ENCODE measurements at places on chromosomes 12 and 14. TPM values are rescaled to one million over a fixed set of nuclear protein-coding genes. Genes with fewer than 3 reads are reported as not detected.

NUAK1 gene
- total RNA-seq: 10.7 TPM

GRCh38 chr12:4762773-4763172, 42.6 kb downstream of the GALNT8 start:
- no peak for DNase-seq

DNA sequence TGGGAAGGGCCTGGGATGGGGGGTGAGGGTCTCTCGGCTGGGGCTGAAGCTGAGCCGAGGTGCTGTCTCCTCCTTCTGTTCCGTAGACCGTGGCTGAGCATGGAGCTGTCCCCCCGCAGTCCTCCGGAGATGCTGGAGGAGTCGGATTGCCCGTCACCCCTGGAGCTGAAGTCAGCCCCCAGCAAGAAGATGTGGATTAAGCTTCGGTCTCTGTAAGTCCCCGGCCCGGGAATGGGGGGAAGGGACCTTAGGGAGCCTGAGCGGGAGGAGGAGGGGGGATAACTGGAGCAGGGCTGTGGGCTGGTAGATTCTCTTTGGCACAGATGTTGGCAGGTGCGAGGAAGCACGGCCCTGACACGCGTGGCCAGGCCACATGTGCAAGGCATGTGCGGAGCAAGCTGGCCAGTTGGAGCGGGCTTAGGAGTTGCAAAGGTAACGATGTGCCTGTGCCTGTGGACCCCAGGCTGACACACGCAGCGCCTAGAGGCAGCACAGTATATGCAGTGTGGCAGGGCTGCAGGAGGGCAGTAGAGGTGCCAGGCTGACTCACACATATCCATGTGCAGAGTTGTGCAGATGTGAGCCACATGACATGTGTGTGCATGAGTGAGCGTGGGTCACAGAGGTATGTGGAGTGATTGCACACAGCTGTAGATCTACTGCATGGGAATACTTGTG, 512 bp downstream of the PDE1B start:
- DNase-seq: peak; percentile 64

DNA sequence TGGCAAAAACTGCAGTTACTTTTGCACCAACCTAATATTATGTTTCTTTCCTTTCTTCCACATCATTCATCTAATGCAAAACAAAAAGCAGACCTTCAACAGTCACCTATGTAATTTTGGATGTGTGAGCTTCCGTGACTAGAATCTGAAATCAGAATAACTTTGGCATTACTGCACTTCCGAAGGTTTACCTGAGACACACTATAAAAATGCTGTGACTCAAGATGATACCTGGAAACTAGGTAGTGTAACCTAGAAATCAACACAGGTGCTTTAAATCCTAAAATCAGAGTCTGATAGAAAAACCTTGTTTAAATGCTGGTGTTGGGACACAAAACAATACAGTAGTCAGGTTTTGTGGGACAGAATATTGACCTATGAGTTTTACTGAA, 2.2 kb downstream of the BTBD7 start:
- no peak for DNase-seq

DNA sequence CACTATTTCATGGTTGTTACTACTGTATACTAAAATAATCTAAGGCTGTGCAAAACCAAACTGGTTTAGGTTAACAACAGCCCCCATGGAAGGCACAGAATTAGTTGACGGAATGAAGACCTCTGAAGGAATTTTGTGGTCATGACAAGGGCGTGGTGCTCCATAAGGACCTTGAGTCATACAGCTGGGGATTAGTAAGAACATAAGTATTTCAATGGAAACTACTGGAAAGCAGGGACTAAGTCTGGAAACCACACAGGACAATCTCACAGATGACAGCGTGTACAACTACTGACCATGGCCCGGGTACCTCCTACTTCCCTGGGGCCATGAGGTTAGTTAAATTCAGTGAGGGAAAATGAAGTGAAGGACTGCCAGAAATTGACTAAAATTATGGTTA, 98.5 kb upstream of the PLEKHA5 start:
- no peak for DNase-seq

RAN gene
- 75.4 TPM for total RNA-seq

GRCh38 chr12:27572486-27573255, 48.7 kb downstream of the PPFIBP1 start:
- DNase-seq: no peak

DNA sequence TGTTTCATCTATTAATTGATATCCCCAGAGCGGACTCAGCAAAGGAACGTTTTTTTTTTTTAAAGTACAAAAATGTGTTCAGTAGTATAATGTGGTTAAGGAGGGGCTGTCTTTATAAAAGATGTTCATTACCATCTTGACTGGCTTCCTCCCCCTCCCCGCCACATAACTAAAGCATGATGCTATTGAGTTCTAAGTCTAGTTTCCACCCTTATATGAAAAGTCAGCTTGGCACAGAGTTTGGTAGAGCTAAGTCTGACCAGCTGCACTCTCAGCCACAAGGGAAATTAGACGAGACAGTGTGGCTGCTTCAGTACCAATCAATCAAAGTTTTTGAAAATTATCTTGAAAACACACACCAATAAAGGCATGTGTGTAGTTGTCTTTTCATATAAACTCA, 1.9 kb upstream of the MYBPC1 start:
- no peak for DNase-seq

TAS2R14 gene
- total RNA-seq: 12.7 TPM

GRCh38 chr12:89351489-89352241, 636 bp downstream of the DUSP6 start:
- peak; percentile 90 for DNase-seq

- no peak for DNase-seq
Measured at GRCh38 chr12:111349748-111350520, 19.0 kb downstream of the PHETA1 start.

MMP19 gene
- 25.3 TPM for total RNA-seq

GLT8D2 gene
- 5.2 TPM for total RNA-seq

- no peak for DNase-seq
Measured at GRCh38 chr12:49357103-49357678, 10.1 kb upstream of the SPATS2 start.

- DNase-seq: no peak
Measured at GRCh38 chr14:23248601-23249000, 10.9 kb downstream of the RNF212B start.

DNA sequence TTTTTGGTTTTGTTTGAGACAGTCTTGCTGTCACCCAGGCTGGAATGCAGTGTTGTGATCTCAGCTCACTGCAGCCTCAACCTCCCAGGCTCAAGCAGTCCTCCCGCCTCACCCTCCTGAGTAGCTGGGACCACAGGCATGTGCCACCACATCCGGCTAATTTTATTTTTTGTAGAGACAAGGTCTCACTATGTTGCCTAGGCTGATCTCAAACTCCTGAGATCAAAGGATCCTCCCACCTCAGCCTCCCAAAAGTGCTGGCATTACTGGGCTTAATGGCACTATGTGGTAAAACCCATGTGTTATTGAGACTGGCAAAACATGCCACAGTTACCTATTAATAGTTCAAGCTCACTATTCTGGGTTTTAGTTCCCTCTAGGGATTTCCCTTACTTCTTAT, 51.2 kb upstream of the KCNH3 start:
- no peak for DNase-seq

DNA sequence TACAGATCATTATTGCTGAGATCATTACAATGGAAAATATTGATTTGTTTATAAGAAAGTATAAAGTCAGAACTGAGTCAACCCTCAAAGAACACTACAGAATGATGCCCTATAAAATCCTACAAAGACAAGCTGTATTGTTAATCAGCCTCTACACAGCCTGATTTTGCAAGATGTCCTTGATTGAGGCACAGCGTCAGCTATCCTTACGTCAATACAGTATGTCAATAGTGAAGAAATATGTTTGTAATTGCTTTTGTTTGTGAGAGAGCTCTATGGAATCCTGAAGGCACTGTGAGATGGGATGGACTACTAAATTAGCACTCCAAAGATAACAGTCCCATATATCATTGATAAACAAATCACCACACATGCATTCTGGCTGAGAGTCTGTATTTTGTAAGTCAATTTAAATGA, 70.7 kb downstream of the RASSF9 start:
- DNase-seq: no peak

KCNA1 gene
- total RNA-seq: not detected

GRCh38 chr12:22967171-22967570, 342.2 kb downstream of the ETNK1 start:
- no peak for DNase-seq

DNA sequence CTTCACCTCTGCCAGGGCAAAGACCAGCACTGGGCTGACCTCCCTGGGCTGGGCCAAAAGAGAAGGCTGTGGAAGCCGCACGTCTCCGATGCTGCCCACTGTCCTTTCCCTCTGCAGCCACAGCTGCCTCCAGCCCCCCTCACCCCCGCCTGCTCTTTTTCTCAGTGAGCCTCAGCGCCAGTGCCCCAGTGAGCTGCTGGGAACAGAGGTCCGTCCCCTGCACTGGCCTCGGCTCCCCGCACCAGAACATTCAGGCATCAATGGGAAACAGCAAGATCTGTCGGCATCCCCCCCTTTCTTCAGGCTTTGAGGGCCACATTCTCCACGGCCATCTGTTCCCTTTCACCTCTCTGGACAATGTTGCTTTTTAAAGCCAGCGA, 398.1 kb downstream of the ZFP36L1 start:
- no peak for DNase-seq

DNA sequence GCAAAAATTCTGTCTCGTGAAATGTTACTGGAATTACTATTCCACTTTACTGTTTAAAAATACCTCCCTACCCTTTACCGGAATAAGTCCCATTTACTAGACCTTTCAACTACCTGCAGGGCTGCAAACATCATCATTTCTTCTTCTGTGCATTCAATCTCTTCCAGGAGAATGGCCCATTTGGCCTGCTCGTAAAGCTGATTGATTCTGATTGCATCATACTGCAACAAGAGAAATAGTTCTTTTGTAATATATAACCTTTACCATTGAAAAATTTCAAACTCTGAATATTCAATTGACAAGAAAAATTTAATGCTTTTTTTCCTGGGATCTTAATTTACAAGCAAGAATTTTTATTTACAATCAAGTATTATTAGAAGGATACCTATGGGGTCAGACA, 72.4 kb downstream of the FERMT2 start:
- DNase-seq: no peak

- no peak for DNase-seq
Measured at GRCh38 chr12:7121324-7121723, 7.4 kb downstream of the RBP5 start.

- peak; percentile 67 for DNase-seq
Measured at GRCh38 chr12:69837657-69838415, 12.8 kb downstream of the MYRFL start.

- DNase-seq: no peak
Measured at GRCh38 chr12:28537474-28537873, 347.2 kb downstream of the CCDC91 start.

GRCh38 chr14:46054526-46054925, 597.1 kb downstream of the RPL10L start:
- DNase-seq: no peak

DNA sequence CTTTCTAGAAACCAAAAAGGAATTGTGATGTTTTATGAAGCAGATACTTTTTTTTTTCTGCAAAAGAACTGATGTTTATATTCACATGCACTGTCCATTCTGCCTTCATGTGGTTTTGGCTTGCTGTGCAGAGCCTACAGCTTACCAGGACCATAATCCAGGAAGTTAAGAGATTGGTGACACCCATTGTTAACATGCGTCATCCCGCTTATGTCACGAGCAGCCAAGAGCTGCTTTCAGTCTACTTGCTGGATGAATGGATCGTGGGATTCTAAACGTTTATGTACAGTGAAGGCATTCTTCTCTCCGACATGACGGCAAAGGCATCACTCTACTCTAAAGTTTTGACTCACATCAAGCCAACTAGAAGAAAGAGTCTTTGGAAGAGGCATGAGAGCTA, 76.6 kb downstream of the PAX9 start:
- no peak for DNase-seq

KRT8 gene
- 90.1 TPM for total RNA-seq

DNA sequence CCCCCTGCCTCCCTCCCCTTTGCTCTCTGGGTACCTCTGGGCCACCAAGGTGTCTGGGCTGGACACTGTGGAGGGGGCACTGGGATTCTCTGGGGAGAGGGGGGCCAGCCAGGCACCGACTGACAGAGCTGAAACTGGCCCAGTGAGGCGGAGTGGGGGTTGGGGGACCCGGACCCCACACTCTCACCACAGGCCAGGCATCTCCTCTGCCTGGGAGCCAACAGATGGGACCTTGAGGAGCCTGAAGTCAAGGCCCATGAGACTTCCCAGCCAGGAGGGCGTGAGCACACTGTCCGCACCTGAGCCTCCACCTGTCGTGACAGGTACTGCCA, 39.8 kb upstream of the PPP1R13B start:
- no peak for DNase-seq

DNA sequence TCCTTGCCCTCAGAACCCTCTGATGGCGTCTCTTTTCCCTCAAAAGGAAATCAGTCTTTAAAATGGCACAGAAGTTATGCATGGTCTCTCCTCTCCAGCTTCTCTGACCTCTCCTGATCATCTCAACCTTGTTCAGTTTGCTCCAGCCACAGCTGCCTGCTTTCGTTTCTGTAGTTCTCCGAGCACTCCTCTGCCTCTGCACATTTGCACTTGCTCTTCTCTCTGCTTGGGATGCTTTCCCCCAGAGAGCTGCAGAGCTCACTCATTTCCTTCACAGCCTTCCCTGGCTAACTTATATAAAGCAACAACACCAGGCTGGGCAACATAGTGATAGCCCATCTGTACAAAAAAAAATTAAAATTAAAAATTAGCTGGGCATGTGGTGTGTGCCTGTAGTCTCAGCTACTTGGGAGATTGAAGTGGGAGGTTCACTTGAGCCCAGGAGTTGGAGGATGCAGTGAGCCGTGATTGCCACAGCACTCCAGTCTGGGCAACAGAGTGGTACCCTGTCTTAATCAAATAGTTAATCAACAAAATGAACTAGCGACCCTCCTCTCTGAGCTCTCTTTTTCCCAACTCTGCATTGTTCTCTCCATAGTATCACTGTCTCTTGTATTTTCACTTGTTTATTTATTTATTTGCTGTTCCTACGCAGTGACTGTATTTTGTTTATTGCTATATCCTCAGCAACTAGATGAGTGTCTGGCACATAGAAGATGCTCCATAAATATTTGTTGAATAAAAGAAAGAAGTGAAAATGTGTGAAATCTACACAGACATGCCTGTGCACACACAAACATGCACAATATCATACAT, 37.7 kb downstream of the PPFIBP1 start:
- no peak for DNase-seq

DNA sequence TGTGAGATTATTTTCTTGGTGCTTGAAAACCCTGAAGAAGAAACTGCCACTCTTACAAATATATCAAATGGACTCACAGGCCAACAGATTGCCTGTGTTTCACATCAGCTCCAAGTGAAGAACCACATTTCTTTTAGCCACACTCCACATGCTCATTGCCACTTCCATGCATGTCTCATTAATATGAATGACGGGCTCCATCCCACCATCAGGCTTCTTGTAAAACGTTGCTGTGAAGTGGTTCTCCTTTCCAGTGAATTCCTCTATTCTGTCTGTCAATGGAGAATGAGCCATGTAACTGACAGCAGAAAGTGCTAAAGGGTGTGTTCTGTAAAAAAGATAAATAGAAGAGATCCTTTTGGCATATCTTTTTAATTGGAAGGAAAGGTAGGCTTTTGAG, 188.2 kb upstream of the RMST start:
- DNase-seq: no peak

- no peak for DNase-seq
Measured at GRCh38 chr14:68801631-68802030, 8.8 kb upstream of the ZFP36L1 start.

DNA sequence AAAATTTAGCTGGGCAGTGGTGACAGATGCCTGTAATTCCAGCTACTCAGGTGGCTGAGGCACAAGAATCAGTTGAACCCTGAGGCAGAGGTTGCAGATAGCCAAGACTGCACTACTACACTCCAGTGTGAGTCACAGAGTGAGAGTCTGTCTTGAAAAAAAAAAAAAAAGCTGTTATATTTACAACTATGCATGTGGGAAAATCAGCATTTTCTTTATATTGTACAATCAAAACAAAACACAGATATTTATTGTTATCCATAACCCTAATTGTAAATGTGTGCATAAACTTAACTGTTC, 12.5 kb downstream of the C1R start:
- no peak for DNase-seq

Data from upper lobe of left lung (tissue), 6 donors.